ENCODE measurements at places on chromosomes 1 and 21.

DNA sequence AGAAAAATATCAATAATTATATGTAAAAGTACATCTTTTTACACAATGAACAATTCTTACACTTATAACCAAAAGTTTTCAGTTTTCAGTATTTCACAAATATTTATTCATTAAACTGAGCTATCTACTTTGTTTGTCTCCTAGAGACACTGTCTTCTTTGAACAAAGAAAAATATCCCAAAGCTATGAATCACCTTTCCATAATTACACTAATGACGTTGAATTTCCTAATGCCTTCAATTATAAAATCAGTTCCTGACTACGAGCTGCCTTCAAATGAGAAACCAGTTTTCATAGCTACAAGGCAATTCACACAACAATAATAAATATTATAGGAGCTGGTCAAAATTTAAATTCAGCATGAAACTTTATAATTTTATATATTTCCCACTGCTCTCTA lies 201.8 kb upstream of the BRINP3 start:
- no peak for DNase-seq

GRCh38 chr1:97904534-97904933 lies 16.3 kb downstream of the DPYD start:
- DNase-seq, result no peak

GRCh38 chr1:94888201-94888600 lies 38.7 kb downstream of the CNN3 start:
- DNase-seq, result no peak

- no peak for DNase-seq
Measured at GRCh38 chr1:57770772-57771171, 346.9 kb upstream of the DAB1 start.

- DNase-seq, result no peak
Measured at GRCh38 chr1:211420389-211420788, 71.6 kb downstream of the RD3 start.

- peak; percentile 63 for DNase-seq
Measured at GRCh38 chr1:225848030-225848955, 33.9 kb downstream of the TMEM63A start.

DNA sequence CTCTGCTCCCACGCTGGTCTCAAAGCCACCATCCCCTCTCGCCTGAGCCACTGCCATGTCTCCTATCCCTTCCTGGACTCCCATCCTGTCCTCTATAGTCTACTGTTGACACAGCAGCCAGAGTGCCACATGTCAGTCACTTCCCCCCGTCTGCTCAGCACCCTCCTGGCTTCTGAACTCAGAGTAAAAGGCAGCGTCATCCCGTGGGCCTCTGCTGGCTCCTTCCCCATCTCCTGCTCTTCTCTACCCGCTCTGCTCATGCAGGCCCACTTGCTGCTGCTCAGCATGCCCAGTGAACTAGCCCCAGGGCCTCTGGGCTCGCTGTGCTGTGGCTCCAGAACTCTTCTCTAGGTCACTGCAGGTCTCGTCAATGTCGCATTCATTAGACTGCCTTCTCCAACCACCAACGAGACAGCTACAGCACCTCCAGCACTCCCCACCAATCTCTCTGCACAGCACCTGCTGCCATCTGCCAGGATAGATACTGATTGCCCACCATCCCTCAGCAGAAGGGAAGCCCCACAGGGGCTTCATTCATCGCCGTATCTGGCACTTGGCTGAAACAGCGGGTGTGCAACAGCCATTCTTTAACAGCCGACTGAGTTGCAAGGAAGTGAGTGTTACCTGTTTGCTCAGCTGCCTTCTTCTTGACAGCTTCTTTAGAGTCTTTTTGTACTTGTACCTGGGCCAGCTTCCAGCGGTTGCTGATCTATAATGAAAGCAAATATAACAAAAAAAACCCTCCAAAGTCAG lies 11.8 kb upstream of the SRM start:
- DNase-seq, result no peak

GRCh38 chr1:100456880-100457279 lies 81.1 kb upstream of the GPR88 start:
- DNase-seq, result no peak

- DNase-seq, result no peak
Measured at GRCh38 chr1:61753998-61754508, 11.8 kb downstream of the PATJ start.

GRCh38 chr1:11196945-11197344 lies 7.8 kb downstream of the ANGPTL7 start:
- DNase-seq, result no peak

GRCh38 chr1:35588197-35588910 lies 15.2 kb downstream of the TFAP2E start:
- no peak for DNase-seq

GRCh38 chr1:38962113-38962512 lies 20.5 kb upstream of the RHBDL2 start:
- no peak for DNase-seq

DNA sequence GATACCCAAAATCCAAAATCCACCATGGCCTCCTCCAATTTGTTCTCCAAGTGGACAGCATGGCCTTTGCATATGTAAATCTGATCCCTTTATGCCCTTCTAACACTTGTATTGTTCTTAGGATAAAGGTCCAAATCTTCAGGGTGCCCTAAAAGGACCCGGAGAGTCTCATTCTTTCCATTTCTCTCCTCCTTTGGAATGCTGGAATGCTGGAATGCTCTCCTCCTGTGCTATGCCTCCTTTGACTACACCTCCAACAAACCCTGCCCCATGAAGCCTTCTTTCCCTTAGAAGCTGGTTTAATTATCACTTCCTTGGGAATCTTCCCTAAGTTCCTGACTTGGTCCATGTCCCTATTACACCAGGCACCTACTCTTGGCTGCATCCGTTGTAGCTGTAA lies 484.8 kb upstream of the RUNX1 start:
- DNase-seq, result no peak

GRCh38 chr21:8990326-8991087 lies 1530.9 kb upstream of the TPTE start:
- no peak for DNase-seq

DNA sequence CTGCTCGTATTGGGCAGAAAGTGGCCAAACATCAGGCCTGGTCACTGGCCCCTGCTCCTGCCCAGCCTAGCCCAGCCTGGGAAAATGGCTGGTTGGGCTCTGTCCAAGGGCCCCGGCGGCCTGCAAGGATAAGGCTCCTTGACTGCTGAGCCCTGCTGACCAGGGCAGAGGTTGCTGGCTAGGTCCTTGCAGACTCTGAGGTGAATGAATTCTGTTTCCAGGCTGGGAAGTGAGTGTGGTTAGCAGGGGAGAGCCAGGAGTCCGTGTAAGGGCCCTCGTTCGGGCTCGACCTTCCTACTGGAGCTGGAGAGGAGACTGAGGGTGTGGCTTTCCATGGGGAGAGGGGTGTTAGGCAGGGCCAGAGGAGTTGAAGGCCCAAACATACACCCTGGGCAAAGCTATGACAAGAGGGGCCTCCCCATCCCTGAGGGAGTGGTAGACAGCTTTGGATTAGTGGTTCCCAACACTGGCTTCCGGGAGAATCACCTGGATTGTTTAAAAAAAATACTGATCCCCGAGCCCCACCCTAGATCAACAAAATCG lies 20.6 kb downstream of the CSF1 start:
- no peak for DNase-seq

GRCh38 chr1:240282061-240282830 lies 190.6 kb downstream of the FMN2 start:
- no peak for DNase-seq

- no peak for DNase-seq
Measured at GRCh38 chr1:101603726-101604125, 366.9 kb downstream of the S1PR1 start.

DNA sequence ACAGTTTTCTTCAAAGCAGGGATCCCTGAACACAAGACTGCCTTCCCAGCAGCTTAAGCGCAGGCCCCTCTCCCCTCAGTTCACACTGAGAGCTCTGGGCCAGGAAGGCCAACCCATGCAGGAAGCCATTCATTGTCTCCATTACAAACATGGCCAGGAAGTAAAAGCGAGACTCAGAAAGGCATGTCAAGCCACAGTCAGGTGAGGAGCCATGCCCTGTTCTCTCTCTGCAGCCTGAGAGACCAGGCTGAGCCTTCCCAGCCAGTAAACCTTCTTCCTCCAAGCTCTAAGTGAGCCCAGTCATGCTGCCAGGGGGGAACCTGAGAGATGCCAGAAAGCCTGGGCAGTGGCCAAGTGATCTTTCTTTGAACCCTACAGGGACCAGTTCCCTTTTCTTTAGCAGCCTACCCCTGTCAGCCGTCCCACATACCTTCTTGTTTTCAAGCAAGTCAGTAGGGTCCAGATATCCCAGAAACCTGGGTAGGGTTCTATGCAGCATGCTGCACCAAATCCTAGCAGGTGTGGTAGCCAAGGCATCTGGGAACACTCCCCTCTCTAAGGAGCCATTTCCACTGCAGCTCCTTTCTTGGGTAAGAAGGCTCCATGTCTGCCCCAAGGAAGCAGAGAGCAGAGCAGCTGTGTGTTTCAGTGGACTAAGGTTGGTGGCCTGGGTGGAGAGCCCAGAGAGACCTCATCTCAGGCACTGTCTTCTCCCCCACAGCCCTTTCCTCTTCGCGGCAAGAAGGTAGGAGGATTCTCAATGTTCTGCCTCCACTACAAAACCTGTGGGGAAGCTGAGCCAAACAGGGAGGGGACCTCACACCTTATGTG lies 977 bp downstream of the TRAF3IP3 start:
- peak; percentile 25 for DNase-seq

GRCh38 chr1:19309123-19309813 lies 2.7 kb downstream of the AKR7A2 start:
- no peak for DNase-seq

- DNase-seq, result no peak
Measured at GRCh38 chr1:75996196-75996595, 64.0 kb upstream of the ASB17 start.

DNA sequence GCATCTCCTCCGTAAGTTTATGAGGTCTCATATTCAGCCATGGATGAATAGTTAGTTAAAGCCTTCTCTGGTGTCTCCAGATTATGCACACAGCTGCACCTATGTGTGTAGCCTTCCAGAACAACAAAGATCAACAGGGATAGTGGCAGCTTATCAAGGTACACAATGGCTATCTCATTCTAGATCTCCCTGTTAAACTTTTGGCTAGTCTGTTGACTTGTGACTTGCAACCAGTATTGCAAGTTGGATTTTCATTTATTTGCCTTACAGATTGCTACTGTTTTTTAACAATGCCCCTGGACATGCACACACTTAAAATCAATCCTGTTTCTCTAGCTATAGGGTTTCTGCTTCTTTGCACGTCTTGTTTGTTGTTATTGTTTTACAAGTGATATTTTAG lies 363.2 kb downstream of the OMA1 start:
- DNase-seq, result no peak

GRCh38 chr1:166978821-166979220 lies 3.5 kb upstream of the ILDR2 start:
- no peak for DNase-seq

Data from activated gamma-delta T cell treated with Interleukin-2 at 50 U/mL for 16 hours (primary cell).